Body of pancreas (tissue), 4 donors: ENCODE measurements at places on chromosomes 11 and 22.

DNA sequence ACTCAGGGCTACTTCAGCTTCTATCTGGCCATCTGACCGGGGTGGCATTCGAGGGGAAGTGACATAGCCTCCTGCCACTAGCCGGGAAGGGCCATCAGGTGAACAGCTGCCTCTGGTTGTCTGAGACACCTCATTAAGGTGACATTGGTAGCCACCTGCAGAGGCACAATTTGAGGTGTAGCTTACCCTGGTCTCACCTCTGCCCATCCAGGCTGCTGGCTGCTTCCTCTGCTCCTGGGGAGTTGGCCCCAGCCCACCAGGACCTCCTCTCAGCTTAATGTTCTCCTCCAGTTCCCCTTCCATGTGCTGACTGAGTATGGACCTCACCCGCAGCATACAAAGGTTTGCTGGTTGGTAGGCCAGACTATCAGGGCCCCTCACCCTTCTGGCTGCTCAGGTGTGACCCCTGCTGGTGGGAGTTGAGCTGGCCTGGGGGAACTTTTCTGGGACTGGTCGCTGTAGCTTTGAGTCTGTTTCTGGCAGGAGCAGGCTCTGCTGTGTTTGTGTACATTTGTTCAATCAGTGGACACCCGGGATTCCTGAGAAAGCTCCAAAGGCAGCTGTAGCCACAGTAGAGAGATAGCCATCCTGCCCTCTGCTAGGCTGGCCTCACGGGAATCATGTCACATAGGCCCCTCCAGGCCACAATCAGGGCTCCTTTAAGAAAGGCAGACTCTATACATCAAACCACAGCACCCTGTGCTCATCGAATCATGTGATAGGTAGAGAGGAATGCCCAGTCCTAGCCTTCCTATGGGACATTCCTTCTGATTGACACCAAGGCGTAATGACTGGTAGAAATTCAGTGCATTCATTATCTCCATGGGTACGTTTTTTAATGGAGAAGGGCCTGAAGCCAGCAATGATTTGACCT is 295.1 kb upstream of the PLET1 start:
- H3K27me3 ChIP-seq, result no peaks in the 10 kb centered on the region
- H3K36me3 ChIP-seq, result no peaks in the 10 kb centered on the region
- H3K4me1 ChIP-seq, result no peaks in the 10 kb centered on the region
- no peak overlapping the region for H3K4me3 ChIP-seq

DNA sequence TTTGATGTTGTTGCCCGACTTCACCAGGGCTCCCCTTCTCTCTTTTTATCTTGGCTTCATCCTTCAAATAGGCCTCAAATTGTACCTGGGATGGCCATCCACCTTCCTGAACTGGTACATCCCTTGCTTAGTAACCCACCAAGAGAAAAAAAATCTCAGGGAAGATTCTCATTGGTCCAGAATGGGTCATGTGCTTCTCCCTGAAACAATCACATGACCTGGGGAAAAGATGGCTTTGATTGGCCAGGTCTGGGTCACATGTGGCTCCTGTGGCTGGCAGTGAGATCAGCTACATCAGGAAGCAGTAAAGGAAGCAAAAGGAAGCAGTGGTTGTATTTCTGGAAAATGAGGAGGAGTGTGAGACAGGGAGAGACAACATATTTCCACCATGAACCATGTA is 540.2 kb downstream of the MIAT start:
- H3K27ac ChIP-seq, result no peak overlapping the region
- H3K4me3 ChIP-seq, result no peak overlapping the region
- no peak for DNase-seq
- H3K27me3 ChIP-seq, result no peaks in the 10 kb centered on the region

DNA sequence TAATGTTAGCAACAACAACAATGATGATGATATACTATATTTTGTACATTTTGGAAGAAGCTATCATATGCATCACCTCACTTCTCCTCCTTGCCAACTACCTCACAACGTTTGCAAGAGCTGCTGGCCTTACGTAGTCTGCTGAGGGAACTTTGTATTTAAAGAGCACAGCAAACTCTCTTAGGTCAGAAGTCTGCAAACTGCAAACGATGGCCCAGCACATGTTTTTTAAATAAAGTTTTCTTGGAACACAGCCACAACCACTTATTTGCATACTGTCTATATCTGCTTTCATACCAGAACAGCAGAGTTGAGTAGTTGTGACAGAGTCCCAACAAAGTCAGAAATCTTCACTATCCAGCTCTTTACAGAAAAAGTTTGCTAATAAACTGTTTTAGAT is 261.7 kb downstream of the TENM4 start:
- no peak for DNase-seq
- H3K27me3 ChIP-seq, result no peaks in the 10 kb centered on the region
- H3K27ac ChIP-seq, result no peak overlapping the region
- H3K4me1 ChIP-seq, result no peaks in the 10 kb centered on the region
- H3K36me3 ChIP-seq, result no peaks in the 10 kb centered on the region
- no peak overlapping the region for H3K4me3 ChIP-seq

- no peaks in the 10 kb centered on the region for H3K36me3 ChIP-seq
- H3K4me1 ChIP-seq, result peaks cover 35% of the 10 kb centered on the region
- no peak for DNase-seq
- no peak overlapping the region for H3K4me3 ChIP-seq
- H3K27ac ChIP-seq, result no peak overlapping the region
These were observed 1.0 kb downstream of the PIDD1 start for GRCh38 chr11:803770-804598.
